ENCODE measurements at places on chromosomes 7 and 10. TPM values are rescaled to one million over a fixed set of nuclear protein-coding genes. Genes with fewer than 3 reads are reported as not detected.

SLC39A12 gene
- total RNA-seq = 0.67 TPM

DNA sequence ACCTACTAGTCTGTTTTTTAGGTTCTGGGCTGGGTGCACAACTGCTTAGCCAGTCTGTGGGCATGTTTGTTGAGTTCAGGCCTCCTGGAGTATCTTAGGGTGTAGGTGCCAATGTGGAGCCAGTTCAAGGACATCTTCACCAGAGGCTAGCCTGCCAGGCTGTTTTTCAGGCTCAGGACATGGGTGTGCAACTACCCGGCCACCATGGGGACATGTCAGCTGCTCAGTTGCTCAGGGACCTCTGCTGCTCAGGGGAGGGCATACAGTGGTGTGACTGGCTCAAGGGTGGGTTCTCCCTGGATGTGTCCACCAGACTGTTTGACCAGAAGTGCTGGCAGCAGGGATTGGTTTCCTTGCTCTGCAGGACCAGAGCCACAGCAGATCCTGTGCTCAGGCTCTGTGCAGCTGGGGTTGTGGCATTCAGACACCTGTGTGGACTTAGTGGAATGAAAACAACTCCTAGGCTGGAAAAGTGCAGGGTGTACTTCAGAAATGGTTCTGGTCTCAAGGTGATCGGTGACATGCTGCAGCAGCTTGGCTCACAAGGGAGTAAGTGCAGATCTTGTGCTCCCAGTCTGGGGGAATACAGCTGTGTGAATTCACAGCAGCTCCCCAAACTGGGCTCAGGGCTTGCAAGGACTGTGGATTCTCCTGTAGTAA, 44.8 kb downstream of the PALS2 start:
- H3K36me3 ChIP-seq = no peaks in the 10 kb centered on the region
- peaks cover 4% of the 10 kb centered on the region for H3K4me1 ChIP-seq
- H3K27me3 ChIP-seq = no peaks in the 10 kb centered on the region
- H3K4me3 ChIP-seq = no peak overlapping the region

MBLAC1 gene
- 2.7 TPM for total RNA-seq

DNA sequence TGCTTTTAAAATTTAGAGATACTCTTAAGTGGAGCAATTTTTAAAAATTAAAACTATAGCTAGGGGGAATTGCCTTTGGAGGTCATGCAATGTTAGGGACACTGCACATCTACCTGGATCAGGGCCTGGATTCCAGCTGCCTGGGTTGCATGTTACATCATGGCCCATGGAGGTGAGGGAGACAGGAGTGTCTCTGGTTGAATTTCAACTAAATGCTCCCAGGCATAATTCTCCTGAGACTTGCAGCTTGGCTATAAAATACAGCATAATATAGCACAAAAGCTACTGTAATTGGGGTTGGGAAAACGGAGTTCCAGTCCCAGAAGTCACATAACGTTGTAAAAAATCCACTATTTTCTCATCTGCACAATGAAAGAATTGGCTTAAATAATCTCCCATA, 782.5 kb downstream of the LRMDA start:
- H3K4me1 ChIP-seq = no peaks in the 10 kb centered on the region
- DNase-seq = no peak
- H3K27ac ChIP-seq = no peak overlapping the region
- H3K27me3 ChIP-seq = no peaks in the 10 kb centered on the region
- H3K4me3 ChIP-seq = no peak overlapping the region
- H3K36me3 ChIP-seq = no peaks in the 10 kb centered on the region

DNA sequence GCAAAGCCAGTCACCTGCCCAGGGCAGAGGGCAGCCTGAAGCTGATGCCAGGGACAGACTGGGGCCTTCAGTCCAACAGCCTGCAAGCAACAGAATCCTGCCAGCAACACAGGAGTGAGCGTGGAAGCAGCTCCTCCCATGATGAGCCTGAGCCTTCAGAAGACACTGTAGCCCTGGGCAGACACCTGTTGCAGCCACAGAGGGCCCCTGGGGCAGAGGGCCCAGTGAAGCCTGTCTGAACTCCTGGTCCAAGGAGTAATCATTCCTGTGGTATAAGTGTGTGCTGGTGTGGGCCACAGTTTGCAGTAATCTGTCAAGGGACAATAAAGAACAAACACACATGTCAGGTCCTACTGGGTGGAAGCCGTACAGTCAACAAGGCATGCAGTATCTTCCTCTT, 2.9 kb upstream of the PFKP start:
- H3K27ac ChIP-seq = no peak overlapping the region
- no peaks in the 10 kb centered on the region for H3K4me1 ChIP-seq
- no peaks in the 10 kb centered on the region for H3K27me3 ChIP-seq
- no peaks in the 10 kb centered on the region for H3K36me3 ChIP-seq
- DNase-seq = no peak

DNA sequence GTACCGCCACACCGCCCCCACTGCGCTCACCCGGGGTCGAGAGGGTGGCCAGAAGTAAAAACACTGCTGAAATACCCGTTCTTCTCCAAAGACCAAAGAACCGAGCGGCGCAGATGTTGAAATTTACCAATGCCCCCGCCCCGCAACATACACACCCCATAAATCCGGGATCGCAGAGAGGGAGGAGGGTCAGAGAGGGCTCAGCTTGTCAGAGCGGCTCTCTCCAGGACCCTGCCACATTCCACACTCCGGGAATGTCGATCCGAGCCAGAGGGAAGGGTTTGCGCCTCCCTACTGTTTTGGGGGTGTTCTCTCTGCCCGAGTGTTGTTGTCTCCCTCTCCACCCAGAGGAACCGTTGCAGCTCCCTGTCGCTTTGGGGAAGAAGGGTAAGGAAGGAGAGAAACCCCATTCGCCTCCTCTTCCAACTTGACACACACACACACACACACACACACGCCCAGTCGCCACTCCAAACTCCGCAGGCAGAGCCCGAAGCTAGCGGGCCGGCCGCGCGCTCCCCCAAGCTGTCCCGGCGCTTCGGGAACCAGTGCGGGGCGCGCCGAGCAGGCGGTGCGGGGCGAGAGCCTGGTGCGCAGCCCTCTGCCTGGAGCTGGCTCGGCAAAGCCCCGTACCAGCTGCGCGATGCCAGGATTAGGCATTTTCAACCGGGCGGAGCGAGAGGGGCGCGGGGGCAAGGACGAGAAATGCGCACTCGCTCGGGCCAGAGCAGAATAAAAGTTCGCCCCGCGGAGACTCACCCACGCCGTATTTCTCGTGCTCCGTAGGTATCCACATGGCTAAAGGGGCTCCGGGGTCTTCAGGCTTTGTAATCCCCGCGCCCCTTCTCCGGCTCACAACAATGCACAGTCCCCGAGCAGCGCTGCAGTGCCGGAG, 609 bp downstream of the DOCK4 start:
- no peak overlapping the region for H3K27ac ChIP-seq
- H3K27me3 ChIP-seq = no peaks in the 10 kb centered on the region
- peak overlapping the region; percentile 72 for H3K4me3 ChIP-seq
- H3K4me1 ChIP-seq = no peaks in the 10 kb centered on the region
- no peak for DNase-seq
- H3K36me3 ChIP-seq = no peaks in the 10 kb centered on the region
